ENCODE measurements at places on chromosomes 7 and 10. TPM values are rescaled to one million over a fixed set of nuclear protein-coding genes. Genes with fewer than 3 reads are reported as not detected.

TFR2 gene
- polyA plus RNA-seq: 2.7 TPM

ZNF804B gene
- polyA plus RNA-seq: 0.04 TPM

HECW1 gene
- 0.36 TPM for polyA plus RNA-seq

ITPRID1 gene
- polyA plus RNA-seq: 0.25 TPM

MYH16 gene
- polyA plus RNA-seq: 0.01 TPM

PPP1R9A gene
- 16.7 TPM for polyA plus RNA-seq

GIMAP2 gene
- polyA plus RNA-seq: 9.3 TPM

AQP1 gene
- polyA plus RNA-seq: 81.6 TPM

ADD3 gene
- polyA plus RNA-seq: 418 TPM

ICA1 gene
- polyA plus RNA-seq: 51.6 TPM

EXOC6 gene
- polyA plus RNA-seq: 20.3 TPM

FGF8 gene
- not detected for polyA plus RNA-seq

NPC1L1 gene
- polyA plus RNA-seq: 63.9 TPM

CTTNBP2 gene
- polyA plus RNA-seq: 4.6 TPM

XRCC2 gene
- polyA plus RNA-seq: 6.0 TPM

SLC26A5 gene
- 0.09 TPM for polyA plus RNA-seq

SUFU gene
- polyA plus RNA-seq: 12.9 TPM

TPK1 gene
- 5.4 TPM for polyA plus RNA-seq

MAGI2 gene
- 2.6 TPM for polyA plus RNA-seq

SPDYE11 gene
- 0.51 TPM for polyA plus RNA-seq

CTBP2 gene
- 60.1 TPM for polyA plus RNA-seq

Data from large intestine (tissue), 12 donors.